AG04450 (cell line): ENCODE measurements at places on chromosomes 5 and 9.

- DNase-seq, result no peak
Observed at GRCh38 chr5:133460172-133460758, 152.1 kb downstream of the FSTL4 start.

DNA sequence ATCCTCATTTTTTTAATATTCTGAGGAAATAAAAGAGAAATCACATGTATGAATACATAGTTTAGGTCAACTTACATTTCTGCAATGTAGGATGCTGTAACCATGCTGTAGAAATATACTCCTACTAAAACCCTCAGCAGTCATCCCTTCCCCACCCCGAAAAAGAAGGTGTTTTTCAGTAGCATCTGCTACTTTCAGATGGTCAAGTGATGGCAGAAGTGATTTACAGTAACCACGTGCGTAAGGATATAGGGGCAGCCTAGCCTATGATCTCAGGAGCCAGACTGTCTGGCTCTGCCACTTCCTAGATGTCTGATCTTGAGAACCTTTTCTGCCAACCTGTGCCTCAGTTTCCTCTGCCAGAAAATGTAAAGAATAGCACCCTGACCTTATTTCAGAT, 26.0 kb upstream of the SYK start:
- DNase-seq, result no peak

DNA sequence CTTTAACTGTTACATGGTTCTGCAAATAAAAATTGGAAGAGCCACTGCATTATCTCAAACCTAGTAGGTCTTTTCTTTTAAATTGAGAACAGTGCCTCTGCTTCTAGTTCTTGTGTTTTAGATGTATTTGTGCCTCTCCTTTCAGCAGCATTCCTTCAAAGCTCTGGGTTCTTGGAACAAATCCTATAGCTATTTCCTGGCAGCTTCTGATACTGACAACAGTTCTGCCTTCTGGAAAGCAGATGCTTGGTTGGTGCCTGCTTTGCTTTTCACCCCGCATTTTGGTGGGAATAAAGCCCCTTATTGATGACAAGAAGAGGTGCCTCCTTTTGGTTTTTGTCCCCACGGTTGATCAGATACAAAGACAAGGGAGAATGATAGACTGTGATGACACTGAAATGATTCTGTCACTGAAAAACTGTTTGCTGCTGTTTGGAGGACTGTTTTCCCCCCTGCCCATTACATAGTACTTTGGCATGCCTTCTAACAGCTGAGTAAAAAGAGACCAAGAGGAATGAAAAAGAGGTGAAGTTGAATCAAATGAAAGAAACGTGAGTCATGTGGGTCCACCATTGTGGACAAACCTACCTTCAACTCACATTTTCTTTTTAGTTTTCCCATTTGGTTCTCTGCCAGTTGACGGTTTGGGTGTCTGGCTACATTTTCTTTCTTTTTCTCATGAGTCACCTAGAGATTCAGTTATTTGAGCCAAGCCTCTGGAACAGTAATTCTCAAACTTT, 5.6 kb downstream of the PTCD2 start:
- DNase-seq, result peak; percentile 36

DNA sequence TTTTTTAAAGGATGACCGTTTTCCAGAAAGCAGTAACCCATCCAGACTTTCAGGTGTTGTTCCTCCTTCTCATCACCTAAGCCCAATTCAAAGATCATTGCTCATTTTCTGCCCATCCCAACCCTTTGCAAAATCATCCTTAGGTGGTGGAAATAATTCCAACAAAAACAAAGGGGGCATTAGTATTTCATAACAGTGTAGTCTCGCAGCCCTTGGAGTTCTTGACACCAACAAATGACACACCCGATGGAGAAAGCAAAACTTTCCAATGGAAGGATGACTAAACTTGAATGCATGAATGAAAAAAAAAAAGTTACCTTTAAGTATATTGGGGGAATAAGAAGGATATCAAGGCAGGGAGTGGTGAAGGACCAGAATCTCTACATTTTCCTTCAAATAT, 117.0 kb downstream of the PAPPA start:
- DNase-seq, result no peak

DNA sequence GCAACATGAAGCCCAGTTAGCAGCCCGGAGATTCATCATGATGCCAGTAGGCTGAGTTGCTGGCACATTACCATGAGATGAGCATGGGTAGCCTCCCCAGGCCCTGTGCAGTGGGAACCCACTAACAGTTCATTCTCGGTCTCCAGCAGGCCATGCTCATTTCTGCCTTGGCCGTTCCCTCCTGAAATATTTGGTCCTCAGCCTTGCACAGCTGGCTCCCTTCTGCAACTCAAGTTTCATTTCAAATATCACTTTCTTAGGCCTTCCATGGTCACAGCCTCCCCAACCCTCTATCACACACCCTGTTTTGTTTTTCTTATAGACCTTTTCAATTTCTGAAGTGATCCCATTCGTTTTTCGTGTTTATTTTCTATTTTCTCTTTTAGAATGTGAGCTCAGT, 125.4 kb upstream of the VLDLR start:
- no peak for DNase-seq

- DNase-seq, result no peak
Observed at GRCh38 chr5:81839034-81839433, 88.1 kb upstream of the SSBP2 start.

- DNase-seq, result no peak
Observed at GRCh38 chr9:128383791-128384190, 12.6 kb downstream of the URM1 start.

- DNase-seq, result no peak
Observed at GRCh38 chr9:96219026-96219899, 82.7 kb downstream of the HSD17B3 start.

- no peak for DNase-seq
Observed at GRCh38 chr5:125409234-125409860, 662.9 kb upstream of the ZNF608 start.

- DNase-seq, result no peak
Observed at GRCh38 chr9:96515621-96516470, 65.9 kb downstream of the HABP4 start.

- DNase-seq, result no peak
Observed at GRCh38 chr9:13939701-13940490, 374.0 kb downstream of the NFIB start.

- no peak for DNase-seq
Observed at GRCh38 chr9:128927731-128928411, 7.1 kb downstream of the PHYHD1 start.

- no peak for DNase-seq
Observed at GRCh38 chr5:176365351-176366231, at the start of gene ARL10. TSS of gene ARL10 (plus strand) at chr5:176365487. CDS start at chr5:176365564, 77 bp downstream.

DNA sequence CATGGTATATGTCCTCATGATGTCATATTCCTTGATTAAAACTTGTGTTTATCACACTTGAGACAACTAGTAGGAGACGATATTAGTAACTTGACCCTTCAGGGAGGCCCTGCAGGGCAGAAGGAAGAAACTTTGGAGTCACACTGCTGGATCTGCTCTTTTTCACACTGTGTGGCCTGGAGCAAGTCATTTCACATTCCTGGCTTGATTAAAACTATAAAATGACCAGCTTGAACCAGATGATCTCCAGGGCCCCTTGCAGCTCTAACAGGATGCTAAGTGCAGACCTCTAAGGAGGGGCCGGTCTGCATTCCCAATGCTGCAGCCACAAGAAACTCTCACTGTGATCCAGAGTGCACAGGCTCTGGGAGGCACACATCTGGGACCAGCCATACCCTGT, 146.4 kb upstream of the ZNF366 start:
- DNase-seq, result no peak

DNA sequence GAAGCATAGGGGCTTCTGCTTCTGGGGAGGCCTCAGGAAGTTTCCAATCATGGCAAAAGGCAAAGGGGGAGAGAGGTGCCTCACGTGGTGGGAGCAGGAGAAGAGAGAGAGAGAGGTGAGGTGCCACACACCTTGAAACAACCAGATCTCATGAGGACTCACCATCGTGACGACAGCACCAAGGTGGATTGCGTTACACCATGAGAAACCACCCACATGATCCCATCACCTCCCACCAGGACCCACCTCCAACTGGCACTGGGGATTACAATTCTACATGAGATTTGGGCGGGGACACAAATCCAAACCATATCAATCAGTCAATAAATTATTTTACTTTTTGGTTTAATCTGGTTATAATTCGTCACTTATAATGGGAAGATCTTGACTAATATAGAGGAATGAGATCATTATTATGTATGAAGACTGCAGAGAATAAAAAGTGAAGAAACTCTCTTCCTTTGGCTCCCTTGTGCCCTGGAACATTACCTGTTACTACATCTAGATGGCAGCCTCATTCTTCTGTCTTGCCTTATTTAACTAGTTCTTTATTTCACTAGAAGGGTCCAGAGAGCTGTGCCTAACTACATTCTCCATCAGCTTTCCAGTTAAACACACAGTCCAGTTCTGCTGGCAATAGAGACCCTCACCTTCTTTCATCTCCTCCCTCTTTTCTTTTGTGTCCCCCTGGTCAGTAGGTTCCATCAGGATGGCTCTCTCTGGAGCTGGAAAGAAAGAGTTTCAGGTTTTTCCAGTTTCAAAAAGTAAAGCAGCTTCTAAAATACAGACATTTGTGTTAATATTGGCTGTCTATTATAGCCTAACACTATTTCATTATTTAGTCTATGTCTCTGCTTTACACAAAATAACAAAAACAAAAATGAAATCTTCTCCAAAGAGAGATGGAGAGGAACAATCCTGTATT, 21.7 kb upstream of the SPINK7 start:
- DNase-seq, result no peak

DNA sequence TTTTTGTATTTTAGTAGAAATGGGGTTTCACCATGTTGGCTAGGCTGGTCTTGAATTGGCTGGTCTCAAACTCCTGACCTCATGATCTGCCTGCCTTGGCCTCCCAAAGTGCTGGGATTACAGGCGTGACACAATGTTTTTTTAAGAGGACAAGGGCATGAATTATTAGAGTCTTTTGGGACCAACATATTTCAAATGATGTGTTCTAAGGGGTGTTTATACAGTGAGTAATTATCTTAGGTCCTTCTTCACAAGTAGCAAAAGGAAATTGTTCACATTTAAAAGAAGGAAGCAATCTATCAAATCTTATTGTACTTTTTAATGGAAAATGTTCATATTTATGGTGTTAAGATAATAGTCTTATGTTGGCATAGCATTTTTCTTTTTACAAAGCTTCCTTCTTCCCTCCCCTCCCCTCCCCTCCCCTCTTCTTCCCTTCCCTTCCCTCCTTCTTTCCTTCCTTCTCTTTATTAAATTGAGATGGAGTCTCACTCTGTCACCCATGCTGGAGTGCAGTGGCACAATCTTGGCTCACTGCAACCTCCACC, 6.7 kb downstream of the GNG10 start:
- no peak for DNase-seq

DNA sequence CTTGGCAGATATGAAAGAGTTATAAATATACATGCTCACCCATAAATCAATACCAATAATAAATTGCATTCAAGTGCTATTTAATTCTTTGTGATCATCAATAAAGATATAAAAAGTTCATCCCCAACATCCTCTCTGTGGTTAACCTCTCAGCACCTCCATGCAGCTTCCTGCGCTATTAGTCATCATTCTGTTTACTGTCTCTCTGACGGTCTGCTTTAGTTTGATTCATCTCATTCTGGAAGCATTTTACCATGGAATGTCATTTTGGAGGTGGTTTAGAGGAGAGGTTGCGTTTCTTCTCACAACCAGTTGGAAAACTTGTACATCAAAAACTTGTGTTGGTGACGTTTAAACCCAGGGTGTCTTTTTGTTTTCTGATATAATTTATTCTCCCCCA, 486.6 kb downstream of the BRINP1 start:
- DNase-seq, result no peak

DNA sequence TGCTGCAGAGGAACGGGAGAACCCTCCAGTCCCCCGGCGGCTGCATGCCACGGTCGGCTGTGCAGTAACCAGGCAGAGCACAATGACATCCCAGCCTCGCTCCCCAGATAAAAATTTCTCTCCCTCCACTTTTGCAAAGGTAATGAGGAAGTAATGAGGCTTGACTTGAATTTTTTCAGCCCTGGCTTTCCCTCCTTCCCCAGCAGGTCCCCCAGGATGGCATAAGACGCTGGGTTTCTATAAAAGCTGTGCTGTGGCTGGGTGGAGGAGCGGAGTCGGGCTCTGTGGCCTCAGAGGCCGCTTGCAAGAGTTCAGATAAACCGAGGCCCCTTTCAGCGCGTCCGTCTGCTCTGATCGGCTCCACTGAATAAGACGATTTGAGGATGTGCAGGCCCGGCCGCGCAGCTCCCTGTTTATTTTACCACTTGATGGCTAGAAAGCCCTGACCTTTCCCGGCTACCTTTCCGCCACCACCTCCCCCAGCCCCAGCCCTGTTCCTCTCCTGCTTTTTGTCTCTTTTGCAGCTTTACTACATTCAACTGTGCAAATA, 351.9 kb upstream of the IRX2 start:
- DNase-seq, result no peak

DNA sequence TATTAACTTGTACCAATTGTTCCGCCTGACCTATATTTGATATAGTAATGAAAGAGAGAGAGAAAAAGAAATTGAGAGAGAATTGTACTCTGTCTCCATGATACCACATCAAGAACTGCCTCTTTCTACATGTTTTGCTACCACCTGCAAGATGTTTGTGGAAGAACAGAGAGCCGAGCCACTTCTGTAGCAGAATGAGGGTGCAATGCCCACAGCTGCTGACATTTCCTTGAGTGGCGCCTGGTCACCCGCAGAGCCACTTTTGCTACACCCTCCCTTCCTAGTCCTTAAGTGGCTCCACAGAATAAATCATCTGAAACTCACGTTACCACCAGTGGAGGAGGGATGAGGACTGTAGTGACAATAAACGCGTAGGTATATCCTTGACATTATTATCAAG, 17.1 kb upstream of the FAM81B start:
- no peak for DNase-seq

DNA sequence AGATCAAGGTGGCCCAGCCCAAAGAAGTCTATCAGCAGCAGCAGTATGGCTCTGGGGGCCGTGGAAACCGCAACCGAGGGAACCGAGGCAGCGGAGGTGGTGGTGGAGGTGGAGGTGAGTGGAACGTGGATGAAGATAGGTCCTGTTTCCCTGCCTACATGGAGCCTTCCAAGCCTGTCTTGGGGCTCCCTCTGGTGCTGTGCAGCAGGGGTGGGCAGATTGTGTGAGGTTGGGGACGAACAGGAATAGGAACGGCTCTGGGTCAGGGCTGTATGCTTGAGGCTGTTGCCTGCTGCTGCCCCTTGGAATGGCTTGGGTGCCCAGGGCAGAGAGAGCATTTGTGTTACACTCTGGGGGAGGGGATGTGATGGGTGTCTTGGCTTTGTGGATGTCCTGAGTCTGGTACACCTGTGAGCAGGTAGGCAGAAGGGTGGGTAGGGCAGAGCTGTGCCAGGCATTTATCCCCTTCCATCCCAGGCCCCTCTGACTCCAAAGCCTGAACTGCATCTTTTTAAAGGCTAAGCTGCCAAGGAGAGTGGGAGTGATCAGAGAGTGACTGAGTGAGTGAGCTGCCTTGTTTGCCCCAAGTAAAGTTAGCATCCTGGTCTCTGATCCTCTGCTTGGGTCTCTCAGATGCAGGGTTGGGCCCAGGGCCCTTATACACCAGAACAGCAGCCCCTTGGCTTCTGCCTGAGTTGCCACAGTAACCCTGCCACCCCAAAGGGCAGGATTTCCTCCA, 5.2 kb downstream of the HNRNPAB start:
- no peak for DNase-seq
